ENCODE measurements at places on chromosomes 7 and 10.

GRCh38 chr10:124676416-124677062 lies 67.6 kb downstream of the FAM53B start:
- no peak for DNase-seq

- no peak for DNase-seq
Measured at GRCh38 chr7:4049202-4049601, 632.9 kb upstream of the FOXK1 start.

GRCh38 chr10:27356738-27357137 lies 116.1 kb upstream of the ACBD5 start:
- DNase-seq, result no peak

DNA sequence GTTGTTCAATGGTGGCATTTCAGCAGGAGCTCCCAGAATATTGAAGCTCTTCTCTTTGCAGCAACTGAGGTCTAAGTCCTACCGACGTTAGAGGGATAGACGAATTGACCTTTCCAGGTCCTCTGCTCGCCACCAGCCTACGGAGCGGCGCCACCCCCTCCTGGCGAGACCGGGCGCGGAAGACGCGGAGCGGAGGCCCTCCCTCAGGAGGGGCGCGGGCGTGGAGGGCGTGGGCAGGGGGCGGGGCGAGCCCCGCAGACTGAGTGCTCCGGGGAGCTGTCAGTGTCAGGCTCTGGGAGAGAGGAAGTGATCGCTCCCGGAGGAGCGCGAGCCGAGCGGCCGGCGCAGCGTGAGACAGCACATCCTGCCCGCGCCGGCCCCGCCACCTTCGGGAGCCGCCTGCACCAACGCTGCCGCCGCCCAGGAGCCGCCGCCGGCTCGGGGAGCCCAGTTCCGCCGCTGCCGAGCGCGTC lies at the start of gene DYNC1I1:
Gene DYNC1I1 (plus strand): TSS at position 257 of the 473 bp plus-strand sequence. CDS start 32,176 bp downstream, outside the sequence.
- peak; percentile 65 for DNase-seq

DNA sequence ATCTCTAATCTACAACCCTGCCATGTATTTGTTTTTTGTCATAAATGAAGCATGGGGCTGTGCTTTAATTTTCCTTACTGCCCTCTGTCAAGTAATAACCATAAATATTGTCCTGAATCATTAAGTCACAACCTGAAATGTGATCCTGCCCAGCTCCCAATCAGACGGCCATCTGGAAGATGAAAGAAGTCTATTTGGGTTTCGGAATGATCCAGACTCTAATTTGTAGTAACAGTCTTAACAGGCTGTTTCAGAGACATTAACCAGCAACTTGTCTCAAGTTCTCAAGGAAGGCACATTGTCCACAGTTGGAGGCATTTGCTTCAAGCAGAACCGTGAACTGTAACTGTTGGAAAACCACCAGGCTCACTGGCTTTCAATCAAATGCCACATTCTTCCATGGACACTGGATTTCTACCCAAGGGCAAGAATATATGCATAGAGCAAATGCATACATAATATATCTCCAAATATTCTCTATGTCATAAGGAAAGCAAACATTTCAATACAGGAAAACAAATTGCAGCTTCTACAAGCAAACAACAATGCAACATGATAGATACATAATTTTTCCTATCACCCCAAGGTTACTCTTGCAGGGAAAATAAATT lies 405.2 kb upstream of the NPVF start:
- DNase-seq, result no peak

- no peak for DNase-seq
Measured at GRCh38 chr7:899806-900205, 23.5 kb downstream of the GET4 start.

DNA sequence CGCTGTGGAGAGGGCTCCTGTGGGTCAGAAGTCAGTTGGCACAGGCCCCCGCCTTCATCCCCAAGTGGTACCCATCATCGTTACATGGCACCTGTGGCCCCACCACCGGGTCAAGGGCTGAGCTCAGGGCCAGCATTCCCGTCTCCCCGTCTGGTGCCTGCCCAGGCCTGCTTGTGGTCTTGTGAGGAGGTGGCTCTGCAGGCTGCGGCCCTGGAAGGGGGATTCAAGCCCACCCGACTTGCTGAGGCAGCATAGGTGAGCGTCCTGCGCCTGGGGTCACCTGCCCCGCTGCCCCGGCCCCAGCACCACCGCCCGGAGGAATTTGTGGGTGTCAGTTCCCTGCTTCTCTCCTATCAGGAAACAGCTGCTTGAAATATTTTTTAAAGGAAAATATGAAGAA lies 53.0 kb upstream of the EN2 start:
- DNase-seq, result no peak

GRCh38 chr10:49761789-49762565 lies at the start of gene OGDHL:
TSS of gene OGDHL (minus strand) at chr10:49762323. CDS start at chr10:49758592, 3,731 bp downstream.
- DNase-seq, result peak; percentile 56

DNA sequence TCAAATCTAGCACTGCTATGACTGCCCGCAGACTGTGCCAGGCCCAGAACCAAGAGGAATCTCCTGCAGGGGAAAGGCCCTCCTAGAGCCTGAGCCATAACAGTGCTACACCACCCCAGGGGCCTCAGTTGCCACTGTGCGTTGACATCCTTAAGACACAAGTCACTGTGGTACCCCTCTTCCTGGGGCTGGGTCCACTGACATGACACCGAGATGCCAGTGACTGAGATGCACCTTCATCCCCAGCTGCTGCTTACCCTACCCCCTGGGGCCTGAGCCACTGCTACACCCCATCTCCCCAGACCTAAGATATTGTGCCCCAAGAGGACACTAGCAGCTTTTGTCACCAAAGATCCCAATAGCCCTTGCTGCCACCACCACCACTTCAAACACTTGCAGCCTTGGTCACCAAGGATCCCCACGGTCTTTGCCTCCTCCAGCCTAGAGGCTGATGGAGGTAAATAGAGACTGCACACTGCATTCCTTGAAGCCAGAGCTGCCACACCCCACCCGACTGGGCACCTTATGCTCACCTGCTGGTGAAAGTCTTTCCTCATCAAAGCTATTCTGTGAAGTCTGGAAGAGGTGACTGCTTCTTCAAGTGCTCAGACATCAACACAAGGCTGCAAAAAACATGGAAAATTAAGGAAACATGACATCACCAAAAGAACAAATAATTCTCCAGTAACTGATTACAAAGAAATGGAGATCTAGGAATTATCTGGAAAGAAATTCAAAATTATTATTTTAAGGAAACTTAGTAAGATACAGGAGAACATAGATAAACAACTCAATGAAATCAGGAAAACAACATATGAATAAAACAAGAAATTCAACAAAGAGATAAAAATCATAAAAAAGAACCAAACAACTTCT lies 40.4 kb upstream of the SHH start:
- no peak for DNase-seq

DNA sequence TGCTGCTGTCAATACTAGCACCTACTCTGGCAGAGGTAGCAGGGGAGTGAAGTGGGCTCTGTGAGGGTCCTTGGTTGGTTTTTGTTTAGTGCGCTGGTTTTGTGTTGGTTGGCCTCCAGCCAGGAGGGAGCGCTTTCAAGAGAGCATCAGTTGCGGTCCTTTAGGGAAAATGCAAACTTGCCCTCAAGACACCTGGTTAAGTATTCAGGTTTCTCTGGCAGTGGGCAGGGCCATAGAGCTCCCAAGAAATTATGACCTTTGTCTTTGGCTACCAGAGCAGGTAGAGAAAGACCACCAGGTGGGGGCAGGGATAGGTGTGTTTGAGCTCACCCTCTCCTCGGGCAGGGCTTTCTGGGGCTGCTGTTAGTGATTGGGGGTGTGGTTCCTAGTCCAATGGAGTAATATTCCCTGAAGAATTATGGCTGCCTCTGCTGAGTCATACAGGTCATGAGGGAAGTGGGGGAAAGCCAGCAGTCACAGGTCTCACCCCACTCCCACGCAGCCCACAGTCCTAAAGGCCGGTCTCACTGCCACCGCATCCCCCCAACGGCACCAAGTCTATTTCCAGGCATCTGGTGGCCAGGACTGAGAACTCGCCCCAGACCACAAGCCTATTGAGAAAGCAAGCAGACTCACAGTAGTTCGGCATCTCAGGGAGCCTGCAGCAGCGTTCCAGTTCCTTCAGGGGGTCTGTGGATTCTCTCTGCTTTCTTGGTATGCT lies 280.5 kb downstream of the SFMBT2 start:
- DNase-seq, result no peak

GRCh38 chr7:69633122-69633831 lies 35.0 kb downstream of the AUTS2 start:
- DNase-seq, result peak; percentile 83

DNA sequence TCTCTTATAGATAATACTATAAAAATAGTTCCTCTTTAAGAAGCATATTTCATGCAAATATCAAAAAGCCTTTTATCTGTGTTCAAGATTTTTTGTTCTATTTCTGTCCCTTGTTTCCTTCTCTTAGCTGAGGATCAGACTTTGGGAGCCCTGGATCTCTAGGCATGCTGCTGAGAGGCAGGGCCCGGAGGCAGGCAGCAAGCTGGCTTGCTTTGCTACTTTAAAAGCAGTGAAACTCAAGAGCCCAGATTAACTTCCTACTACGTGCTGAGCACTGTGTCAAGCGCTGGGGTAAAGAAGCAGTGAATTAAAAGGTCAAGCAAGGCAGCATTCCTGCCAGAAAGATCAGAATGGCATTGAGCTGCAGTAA lies 31.0 kb upstream of the ARID5B start:
- DNase-seq, result no peak

DNA sequence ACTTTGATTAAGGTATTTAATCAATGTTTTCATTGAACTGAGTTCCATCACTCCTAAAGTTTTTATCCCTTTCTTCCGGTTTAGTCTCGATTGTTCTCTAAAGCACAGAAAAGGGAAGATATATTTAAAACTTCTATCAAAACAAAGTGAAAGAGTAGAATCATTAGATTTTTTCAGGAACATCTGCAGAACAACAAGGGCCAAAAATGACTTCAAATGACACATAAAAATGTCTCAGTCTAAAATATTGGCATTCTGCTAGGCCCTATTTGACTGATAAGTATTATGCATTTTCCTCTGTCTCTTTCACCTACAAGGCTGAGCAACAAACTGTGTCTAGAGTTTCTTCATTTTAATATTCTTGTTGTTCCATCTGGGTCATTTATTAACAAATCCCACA lies 899.5 kb upstream of the LRRTM3 start:
- no peak for DNase-seq

- DNase-seq, result no peak
Measured at GRCh38 chr7:35968140-35968940, 167.5 kb downstream of the SEPTIN7 start.

GRCh38 chr7:106604303-106604924 lies 56.5 kb downstream of the CCDC71L start:
- no peak for DNase-seq

- no peak for DNase-seq
Measured at GRCh38 chr7:91713669-91714068, 166.8 kb downstream of the MTERF1 start.
